ENCODE measurements at places on chromosomes 1 and 21. TPM values are rescaled to one million over a fixed set of nuclear protein-coding genes. Genes with fewer than 3 reads are reported as not detected.

- no peak for DNase-seq
Observed at GRCh38 chr1:224739303-224739996, 123.3 kb downstream of the CNIH3 start.

DNA sequence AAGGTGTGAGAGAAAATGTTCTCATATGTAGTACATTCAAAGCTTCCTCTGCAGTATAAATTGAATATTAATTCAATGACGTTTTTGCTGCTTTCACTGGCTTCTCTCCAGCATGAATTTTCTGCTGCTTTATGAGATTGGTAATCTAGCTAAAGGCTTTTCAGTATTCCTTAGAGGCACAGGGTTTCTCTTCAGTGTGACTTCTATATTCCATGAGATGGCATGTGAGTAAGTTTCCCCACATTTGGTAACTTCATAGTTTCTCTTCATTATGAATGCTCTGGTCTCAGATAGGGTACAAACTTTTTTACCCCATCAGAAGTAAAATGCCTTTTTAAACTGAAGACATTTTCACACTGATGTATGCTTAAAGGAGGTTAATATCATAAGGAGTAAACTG lies 10.4 kb upstream of the KLF18 start:
- no peak for DNase-seq

DNA sequence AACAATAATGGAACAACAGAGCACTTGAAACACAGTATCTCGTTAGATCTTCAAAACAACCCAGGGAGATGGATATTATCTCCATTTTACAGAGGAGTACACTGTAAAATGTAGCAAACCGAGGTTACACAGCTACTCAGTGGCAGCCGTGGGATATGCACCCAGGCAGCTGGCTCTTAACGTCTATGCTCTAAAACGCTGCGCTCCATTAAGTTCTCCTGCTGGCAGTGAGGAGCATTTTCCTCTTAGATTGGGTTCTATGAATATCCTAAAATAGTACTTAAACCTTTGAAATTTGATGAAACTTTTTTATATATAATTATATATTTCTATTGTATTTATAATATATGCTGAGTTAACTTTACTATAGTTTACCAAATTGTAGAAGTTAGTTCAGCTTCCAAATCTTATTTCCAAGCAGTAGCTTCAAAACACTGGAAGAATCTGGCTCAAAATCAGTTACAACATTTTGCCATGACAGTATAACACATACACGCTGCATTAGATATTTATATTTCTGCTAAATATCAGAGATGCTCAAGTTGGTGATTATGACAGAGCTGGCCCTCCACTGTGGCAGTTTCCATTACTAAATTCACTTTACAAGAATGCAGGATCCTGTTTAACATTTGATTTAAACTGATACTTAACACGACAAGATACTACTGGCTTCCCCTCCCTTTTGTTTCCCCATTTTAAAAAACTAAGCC lies 49.5 kb downstream of the TGFBR3 start:
- no peak for DNase-seq

- DNase-seq: no peak
Observed at GRCh38 chr1:72830606-72831390, 548.5 kb upstream of the NEGR1 start.

GRCh38 chr1:7177021-7177420 lies 391.8 kb downstream of the CAMTA1 start:
- DNase-seq: no peak

- DNase-seq: no peak
Observed at GRCh38 chr1:5993556-5994491, 1.6 kb upstream of the NPHP4 start.

- DNase-seq: no peak
Observed at GRCh38 chr21:26423511-26423910, 149.6 kb downstream of the CYYR1 start.

DNA sequence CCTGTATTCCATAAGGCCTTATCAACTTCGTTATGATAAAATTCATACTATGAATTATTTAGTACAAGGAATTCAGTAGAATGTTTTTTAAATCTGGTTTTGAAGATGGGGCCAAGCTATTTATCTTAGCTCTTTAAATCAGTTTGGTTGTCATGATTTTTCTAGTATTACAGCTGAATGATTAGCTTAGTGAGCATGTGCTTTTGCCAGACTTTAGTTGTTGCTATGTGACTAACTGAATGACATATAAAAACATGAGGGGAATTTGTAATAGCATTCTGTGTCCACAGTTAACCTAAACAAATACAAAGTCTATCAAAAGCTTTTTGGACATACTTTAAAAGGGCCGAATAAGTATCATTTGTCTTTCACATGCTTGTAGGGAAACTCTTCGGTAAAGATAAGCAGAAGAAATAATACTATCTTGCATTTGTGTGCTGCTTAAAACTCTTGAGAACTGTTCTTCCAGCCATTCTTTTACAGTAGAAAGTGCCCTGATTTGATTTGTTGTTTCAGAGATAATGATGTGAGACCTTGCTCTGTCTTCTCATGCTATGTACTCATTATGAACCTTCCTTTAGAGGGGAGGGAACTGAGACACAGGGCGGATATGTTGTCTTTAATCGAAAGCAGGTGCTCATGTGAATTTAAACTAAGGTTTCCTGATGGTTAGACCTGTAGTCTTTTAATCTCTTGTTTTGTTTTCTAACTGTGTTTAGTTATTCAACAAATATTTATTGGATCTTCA lies 18.8 kb downstream of the NEK7 start:
- DNase-seq: no peak

- DNase-seq: no peak
Observed at GRCh38 chr1:21935393-21935804, 1.7 kb downstream of the HSPG2 start.

DNA sequence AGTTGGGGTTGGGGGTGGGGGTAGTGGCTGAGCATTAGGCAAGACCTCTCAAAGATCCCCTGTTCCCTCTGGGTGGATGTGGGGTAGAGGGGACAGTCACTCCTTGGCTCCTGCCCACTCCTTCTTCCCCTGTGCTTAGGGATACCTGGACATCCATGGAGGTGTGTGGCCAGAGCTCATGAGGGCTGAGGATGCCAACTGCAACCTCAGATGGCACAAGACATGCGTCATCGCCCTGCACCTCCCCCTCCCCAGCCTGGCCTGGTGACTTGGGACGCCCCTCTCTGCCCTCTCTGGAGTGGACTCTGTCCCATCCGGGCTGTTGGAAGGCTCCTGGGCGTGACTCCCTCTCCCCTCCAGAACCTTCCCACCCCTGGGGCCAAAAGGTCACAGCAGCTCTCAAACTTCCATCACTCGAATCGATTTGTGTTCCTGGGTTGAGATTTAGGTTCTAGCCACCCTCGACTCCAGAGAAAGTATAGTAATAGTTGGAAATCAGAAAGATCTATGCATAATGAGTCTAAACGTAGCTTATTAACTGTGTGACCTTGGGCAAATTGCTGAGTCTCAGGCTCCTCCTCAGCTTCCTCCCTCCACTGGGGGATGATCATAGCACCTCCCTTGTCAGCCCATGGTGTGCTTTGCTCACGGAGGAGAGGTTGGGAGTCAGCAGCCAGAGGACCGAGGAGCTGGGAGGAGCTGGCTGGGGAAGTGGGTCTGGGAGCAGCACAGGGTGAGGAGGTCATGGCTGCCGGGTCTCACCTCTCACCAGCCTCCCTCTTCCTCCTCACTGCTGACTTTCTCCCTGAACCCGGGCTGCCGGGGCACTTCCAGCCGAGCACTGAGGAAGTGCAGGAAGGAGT lies 2.2 kb upstream of the PTPN7 start:
- no peak for DNase-seq

DNA sequence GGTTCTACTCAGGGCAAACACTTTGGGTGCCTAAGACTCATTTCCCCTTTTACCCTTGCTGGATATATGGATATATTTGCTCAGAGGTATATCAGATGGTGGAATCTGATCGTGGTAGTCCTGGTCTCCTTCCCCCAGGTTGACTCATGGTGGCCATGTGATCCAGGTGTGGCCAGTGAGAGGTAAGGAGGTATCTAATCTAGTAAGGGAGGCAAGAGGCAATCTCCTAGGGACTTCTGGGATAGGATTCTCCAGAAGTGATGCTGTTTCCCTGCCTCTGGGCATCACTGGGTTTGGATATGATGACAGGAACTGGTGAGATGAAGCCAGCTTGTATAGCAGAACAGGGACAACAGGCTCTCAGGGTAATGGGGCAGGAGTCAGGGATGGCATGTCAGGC lies 8.5 kb upstream of the DENND2D start:
- DNase-seq: no peak

FPGT gene
- total RNA-seq: 27.6 TPM

KRTAP19-3 gene
- not detected for total RNA-seq

GFI1 gene
- 2.4 TPM for total RNA-seq

LRRC53 gene
- not detected for total RNA-seq

CFAP126 gene
- total RNA-seq: not detected

DPYD gene
- 31.2 TPM for total RNA-seq

S100A7A gene
- not detected for total RNA-seq

ACTA1 gene
- total RNA-seq: 9.5 TPM

RNU1-4 gene
- total RNA-seq: 1,626 TPM

F13B gene
- not detected for total RNA-seq
